ENCODE measurements at places on chromosomes 7 and 10. TPM values are rescaled to one million over a fixed set of nuclear protein-coding genes. Genes with fewer than 3 reads are reported as not detected.

DNA sequence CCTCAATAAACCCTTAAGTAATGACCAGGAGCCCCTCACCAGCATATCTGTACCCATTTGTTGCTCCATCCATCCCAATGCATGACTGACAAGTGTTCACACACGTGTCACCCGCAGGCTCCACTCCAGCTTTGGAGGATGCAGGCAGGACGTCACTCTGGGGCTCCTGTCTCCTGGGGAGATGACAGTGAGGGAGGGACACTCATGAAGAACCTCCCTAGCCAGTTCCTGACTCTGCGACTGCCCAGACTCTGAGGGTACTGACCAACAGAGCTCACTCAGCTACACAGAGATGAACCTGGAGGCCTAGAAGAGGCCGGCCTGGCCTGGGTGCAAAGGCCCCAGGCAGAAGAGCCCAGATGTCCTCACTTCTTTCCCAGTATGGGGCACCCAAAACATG lies 135.1 kb upstream of the RET start:
- no peak for DNase-seq

- DNase-seq = no peak
Observed at GRCh38 chr10:94490789-94491039, 54.9 kb upstream of the HELLS start.

The CTBP2 gene
- 29.5 TPM for polyA plus RNA-seq

DNA sequence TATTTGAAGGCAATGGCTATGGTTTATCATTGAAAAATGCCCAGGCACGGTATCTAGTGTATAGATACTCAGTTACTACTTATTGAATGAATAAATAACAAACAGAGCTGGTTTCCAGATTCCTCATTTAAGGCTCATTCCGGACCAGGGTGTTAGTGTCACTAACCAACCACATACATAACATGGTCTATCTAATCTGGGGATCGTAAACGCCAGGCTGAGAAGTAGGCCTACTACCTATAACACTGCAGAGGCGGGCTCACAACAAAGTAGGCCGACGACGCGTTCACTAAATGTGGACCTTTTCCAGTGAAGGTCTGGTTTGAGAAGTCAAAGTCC lies 423 bp downstream of the LSM5 start:
- DNase-seq = no peak

The ZNF212 gene
- 7.4 TPM for polyA plus RNA-seq
